ENCODE measurements at places on chromosomes 13 and 19. TPM values are rescaled to one million over a fixed set of nuclear protein-coding genes. Genes with fewer than 3 reads are reported as not detected.

SGCG gene
- total RNA-seq = 131 TPM

LHB gene
- not detected for total RNA-seq

ZNF69 gene
- 3.7 TPM for total RNA-seq

HTR2A gene
- total RNA-seq = not detected

VASP gene
- 42.0 TPM for total RNA-seq

GJB2 gene
- 0.25 TPM for total RNA-seq

VSTM1 gene
- total RNA-seq = not detected

COMP gene
- total RNA-seq = 1.8 TPM

ATP4A gene
- total RNA-seq = not detected

FPR3 gene
- total RNA-seq = 4.8 TPM

GNG7 gene
- 23.7 TPM for total RNA-seq

FPR1 gene
- total RNA-seq = 7.5 TPM

HS6ST3 gene
- 5.2 TPM for total RNA-seq

SIGLEC7 gene
- 0.61 TPM for total RNA-seq

SIGLEC11 gene
- not detected for total RNA-seq

NRTN gene
- 26.5 TPM for total RNA-seq

DMKN gene
- 9.1 TPM for total RNA-seq

PSG11 gene
- not detected for total RNA-seq

PTGIR gene
- total RNA-seq = 2.3 TPM

DIS3 gene
- total RNA-seq = 15.4 TPM

ZNF729 gene
- total RNA-seq = not detected

CRB3 gene
- not detected for total RNA-seq

TEX26 gene
- not detected for total RNA-seq

ZNF433 gene
- total RNA-seq = 3.5 TPM

POU2F2 gene
- total RNA-seq = 0.18 TPM

SKA3 gene
- total RNA-seq = 0.75 TPM

OR10H1 gene
- total RNA-seq = not detected

IZUMO2 gene
- total RNA-seq = not detected

Data from heart left ventricle (tissue), 16 donors.